ENCODE measurements at places on chromosomes 11 and 22. TPM values are rescaled to one million over a fixed set of nuclear protein-coding genes. Genes with fewer than 3 reads are reported as not detected.

DNA sequence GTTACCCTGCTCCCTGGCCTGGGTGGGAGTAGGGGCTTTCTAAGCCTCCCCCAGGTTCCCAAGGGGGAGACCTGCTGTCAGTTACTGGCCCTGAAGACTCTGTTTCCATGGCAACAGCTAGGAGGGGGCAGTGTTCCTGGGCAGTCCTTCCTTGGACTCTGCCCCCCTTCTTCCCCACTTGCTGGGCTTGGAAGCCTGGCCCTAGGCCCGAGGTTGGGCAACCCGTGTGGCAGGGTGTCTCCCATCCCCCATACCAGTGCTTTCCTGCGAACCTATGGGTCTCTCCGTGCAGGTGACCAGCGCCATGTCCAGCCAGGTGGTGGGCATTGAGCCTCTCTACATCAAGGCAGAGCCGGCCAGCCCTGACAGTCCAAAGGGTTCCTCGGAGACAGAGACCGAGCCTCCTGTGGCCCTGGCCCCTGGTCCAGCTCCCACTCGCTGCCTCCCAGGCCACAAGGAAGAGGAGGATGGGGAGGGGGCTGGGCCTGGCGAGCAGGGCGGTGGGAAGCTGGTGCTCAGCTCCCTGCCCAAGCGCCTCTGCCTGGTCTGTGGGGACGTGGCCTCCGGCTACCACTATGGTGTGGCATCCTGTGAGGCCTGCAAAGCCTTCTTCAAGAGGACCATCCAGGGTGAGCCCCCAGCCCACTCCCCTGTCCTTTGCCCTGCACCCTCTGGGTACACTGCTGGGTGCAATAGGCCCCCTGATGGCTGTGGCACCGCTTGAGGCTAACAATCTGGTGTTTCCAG, 1.7 kb downstream of the ESRRA start:
- no peak for DNase-seq

GRCh38 chr11:76167590-76167989, 38.7 kb downstream of the WNT11 start:
- DNase-seq = no peak

DNA sequence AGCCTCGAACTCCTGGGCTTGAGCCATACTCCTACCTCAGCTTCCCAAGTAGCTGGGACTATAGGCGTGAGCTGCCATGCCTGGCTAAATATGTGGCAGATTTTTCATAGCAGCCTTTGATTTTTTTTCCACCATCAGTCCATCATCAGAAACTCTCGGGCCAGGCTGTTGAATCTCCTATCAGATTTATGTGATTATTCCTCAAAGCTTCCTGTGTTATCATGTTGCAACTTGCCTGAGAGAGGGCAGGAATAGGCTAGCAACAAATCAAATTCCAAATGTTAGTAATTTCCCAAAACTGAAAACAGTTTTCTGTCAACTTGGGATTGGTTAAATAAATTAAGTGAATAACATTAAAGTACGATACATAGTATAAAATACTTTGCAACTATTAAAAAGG, 3.4 kb downstream of the LRRC51 start:
- no peak for DNase-seq

DNA sequence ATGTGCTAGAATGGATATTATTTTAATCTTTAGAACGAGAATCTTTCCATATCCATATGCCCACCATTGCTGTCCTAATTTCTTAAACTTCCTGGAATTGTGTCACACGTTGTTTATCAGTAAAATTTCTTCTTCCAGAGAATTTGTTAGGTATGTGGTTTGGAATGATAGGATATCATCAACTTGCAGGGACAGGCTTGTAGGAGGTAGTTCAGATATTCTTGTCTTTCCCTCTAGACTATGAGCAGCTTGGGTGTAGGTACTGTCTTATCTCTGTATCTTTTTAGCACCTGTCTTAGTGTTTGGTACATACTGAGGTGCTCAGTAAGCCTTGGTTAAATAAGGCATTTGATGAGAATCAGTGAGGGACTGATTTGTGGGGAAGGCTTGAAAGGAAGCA, 3.4 kb downstream of the CTNND1 start:
- DNase-seq = no peak

DNA sequence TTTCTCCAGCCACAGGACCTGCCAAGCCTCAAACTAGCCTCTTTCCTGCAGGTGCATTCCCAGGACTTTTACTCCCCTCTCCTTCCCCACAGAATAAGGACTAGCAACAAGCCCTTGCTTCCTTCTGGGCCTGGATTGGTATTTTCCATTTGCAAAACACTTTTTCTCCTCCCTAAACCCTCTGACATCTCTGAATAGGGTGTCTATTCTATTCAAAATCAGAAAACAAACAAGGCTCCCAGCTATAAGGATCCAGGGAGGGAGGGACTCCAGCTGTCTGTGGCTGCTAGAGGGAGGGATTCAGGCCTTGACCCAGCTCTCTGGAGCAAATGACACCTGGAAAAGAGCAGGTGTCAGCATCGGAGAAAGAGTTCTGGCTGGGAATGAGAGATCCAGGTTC, 168.5 kb upstream of the BDNF start:
- no peak for DNase-seq

- no peak for DNase-seq
Observed at GRCh38 chr22:28369854-28370253, 309.8 kb downstream of the TTC28 start.

- peak; percentile 40 for DNase-seq
Observed at GRCh38 chr11:74932169-74932568, 16.7 kb downstream of the XRRA1 start.

- DNase-seq = peak; percentile 82
Observed at GRCh38 chr22:21074102-21074715, 28.5 kb downstream of the LRRC74B start.

- DNase-seq = no peak
Observed at GRCh38 chr11:32101791-32102190, 10.9 kb downstream of the RCN1 start.

- DNase-seq = peak; percentile 37
Observed at GRCh38 chr11:44590769-44591168, 25.3 kb downstream of the CD82 start.

- DNase-seq = no peak
Observed at GRCh38 chr22:47591016-47591415, 828.6 kb downstream of the TBC1D22A start.

- DNase-seq = no peak
Observed at GRCh38 chr11:46389450-46390330, 1.9 kb downstream of the CHRM4 start.

GRCh38 chr11:77147668-77148321, 19.7 kb downstream of the MYO7A start:
- DNase-seq = no peak

GRCh38 chr11:57325735-57326048, 940 bp upstream of the TNKS1BP1 start:
- DNase-seq = peak; percentile 32

DNA sequence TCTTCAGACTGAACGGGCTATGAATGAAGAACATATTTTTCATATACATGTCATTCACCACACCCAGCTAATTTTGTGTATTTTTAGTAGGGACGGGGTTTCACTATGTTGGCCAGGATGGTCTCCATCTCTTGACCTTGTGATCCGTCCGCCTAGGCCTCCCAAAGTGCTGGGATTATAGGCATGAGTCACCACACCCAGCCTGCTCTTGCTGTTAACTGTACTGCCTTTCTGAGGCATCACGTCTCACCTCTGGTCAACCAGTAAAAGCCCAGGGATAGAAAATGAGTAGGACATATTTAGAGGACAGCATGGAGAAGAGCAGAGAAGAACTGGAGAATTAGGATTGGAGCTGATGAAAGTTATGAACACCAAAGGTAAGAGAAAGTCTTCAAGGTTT, 55.6 kb downstream of the APOL3 start:
- no peak for DNase-seq

GRCh38 chr11:96333191-96333719, 9.7 kb downstream of the MAML2 start:
- no peak for DNase-seq

DNA sequence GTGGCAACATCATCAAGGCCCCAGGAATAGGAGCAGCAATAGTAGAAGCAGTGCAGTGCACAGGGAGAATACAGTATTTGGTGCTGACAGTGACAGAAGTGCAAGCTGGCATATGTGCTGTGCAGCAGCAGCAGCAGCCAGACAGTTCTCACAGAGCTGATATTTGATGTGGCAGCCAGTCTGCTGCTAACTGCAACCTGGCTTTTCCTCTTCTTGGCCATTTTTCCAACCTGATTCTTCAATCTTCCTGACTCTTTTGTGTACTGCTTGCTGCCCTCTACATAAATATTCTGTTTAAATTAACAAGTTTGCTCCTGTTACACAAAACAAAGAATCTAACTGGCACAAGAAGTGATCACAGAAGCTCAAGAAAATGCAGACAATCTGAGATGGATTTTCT, 102.0 kb downstream of the CASP12 start:
- no peak for DNase-seq

DNA sequence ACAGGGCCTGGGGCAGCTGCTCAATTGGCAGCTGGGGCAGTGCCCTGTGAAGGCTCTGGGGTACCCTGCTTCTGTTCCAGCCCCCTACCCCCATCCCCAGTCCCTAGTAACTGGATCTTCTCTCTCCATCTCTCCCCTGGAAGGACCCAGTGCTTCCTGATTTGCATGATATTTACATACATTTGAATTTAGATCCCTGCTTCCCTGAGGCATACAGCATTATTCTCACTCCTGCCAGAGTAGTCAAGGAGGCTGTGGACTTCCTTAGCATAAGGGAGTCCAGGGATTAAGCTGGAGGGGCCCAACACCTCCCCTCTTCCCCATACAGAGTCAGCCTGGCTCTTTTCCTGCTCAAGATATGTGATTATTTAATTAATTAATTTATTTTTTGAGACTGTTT, 24.7 kb downstream of the TEF start:
- DNase-seq = no peak

DNA sequence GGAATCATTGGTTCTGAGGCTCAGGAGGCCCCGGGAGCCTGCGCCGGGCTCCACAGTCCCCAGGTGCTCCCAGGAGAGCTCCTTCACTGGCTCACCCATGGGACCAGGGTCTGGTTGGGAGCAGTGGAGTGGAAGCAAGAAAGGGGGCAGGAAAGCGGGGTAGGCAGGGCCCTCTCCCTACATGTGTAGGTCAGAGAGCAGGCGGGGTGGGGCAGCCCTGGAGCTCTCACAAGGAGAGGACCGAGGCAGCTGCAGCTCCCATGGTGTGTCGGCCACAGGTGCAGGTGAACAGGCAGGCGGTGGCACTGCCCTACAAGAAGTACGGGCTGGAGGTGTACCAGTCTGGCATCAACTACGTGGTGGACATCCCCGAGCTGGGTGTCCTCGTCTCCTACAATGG, 28.3 kb downstream of the MUC2 start:
- DNase-seq = no peak

DNA sequence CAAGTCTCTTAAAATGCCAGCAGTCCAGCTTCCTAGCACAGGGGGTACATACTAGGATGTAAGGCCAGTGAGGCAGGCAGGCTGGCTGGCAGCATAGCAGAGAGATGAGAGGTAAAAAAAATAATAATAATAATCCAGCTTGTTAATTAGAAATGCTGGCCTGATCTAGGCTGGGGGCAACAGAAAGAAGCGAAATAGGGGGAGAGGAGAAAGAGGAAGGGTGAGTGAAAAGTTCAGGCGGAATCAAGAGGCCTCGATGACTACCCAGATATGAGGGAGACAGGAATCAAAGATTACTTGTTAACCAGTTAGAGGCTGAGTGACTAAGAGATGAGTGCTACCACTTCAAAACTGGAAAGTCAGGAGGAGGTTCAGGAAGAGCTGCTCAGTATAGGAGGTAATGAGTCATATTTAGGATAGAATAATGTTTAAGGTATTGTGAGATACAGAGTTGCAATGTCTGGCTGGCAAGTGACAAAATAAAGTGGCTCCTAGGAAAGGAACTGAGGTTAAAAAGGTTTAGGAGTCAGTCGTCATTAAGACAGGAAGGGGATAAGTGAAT, 2.8 kb downstream of the ALKBH8 start:
- DNase-seq = peak; percentile 76

DNA sequence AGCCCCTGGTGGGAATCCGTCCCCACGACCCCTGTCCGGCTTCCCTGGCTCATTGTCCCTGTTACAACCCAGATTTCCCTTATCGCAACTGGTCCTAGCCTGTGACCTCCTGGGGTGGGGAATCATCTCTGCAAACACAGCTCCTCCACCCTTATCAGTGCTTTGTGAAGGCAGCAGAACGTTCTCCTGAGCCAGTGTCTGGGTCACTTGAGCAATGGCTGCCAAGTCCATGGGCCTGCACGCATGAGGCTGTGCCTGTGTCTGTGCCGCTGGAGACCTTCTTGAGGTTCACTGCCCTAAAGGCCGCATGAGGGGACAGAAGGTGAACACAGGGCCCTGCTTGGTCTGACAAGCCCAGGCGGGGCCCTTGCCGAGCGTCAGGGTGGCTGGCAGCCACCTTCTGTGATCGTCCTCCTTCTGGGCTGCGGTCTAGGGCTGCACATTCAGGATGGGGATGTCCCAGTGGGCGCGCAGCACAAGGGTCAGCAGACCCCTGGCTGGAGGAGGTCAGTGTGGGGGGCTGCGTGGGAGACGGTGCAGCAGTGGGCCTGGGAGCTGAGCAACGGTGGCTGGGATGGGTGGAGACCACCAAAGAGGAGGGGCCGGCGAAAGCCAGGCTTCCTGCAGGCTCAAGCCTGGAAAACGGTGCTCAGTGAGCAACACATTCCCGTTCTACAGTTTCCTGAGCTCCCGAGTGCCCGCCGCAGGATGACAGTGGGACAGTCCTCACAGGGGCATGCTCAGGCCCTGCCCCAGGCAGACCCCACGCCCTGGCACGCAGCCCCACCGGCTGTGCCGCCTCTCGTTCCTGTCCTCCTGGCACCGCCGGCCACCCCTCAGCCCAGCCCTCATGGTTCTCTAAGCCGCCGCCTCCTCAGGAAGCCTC, 74.1 kb downstream of the CDKN1C start:
- DNase-seq = no peak

- DNase-seq = no peak
Observed at GRCh38 chr22:33555814-33556522, 364.3 kb downstream of the LARGE1 start.

- DNase-seq = no peak
Observed at GRCh38 chr11:86341382-86341781, 33.3 kb upstream of the CCDC81 start.

GRCh38 chr11:8867931-8868631, 42.9 kb upstream of the AKIP1 start:
- peak; percentile 50 for DNase-seq

- no peak for DNase-seq
Observed at GRCh38 chr11:112971195-112971594, 10.0 kb downstream of the NCAM1 start.

NFAM1 gene
- total RNA-seq = not detected

PARVB gene
- total RNA-seq = 2.3 TPM

KCNQ1 gene
- total RNA-seq = 1.9 TPM

PRAME gene
- total RNA-seq = 53.8 TPM

MUC2 gene
- not detected for total RNA-seq

CCDC73 gene
- total RNA-seq = not detected

SERPIND1 gene
- not detected for total RNA-seq

TRIM51 gene
- total RNA-seq = not detected

RHBDD3 gene
- total RNA-seq = 15.3 TPM

ZP1 gene
- 0.05 TPM for total RNA-seq

OR5A1 gene
- not detected for total RNA-seq

ABTB2 gene
- 0.72 TPM for total RNA-seq

SPI1 gene
- 0.10 TPM for total RNA-seq

GGT5 gene
- total RNA-seq = not detected

RTN4RL2 gene
- 1.6 TPM for total RNA-seq

ART1 gene
- not detected for total RNA-seq

OR51B5 gene
- 17.7 TPM for total RNA-seq
